ENCODE measurements at places on chromosomes 7 and 10.

DNA sequence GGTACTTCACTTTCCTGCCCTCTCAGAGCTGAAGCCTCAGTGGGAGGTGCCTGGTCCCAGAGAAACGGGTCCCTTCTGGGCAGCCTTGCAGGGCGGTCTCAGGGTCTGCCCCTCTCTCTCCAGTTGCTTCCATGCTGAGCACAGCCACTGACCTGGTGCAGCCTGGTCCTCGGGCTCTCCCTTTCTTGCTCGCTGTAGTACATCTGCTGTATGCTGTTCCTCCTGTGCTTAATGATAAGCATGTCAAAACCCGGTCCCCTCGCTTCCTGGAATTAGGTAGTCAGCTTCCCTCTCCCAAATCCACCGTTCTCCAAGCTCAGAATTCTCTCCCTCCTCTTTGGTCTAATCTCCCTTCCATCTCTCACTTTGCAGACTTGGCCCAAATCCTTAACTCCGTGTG lies 11.0 kb upstream of the HPS1 start:
- DNase-seq: no peak

DNA sequence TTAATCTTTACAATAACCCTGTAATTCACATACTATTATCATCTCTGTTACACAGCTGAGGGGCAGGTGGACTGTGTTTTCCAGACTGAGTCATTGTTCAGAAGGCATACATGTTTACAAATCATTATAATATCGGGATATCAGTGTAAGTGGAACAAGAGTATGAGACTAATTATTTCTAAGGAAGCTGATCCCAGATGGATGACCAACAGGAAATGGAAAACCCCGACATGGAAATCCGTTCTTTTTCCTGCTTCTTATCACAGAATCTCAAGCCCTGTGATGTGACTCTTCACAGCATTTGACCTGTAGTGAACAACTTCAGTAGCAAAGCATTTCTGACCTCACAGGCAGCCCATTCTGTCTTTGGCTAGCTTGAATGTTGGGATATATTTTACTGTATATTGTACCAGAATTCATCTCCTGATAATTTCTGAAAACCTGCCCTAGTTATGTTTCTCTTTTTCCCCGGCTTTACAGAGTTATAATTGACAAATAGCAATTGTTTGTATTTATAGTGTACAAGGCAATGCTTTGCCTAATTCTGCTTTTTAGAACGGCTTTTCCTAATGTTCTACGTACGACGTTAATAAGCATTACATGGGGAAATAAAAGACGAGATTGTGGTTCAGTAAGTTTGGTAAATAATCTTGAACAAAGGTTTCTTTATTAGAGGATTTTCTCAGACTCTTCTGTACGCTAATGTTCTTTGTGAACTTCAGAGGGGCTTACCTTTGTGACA lies 78.6 kb upstream of the SYPL1 start:
- no peak for DNase-seq

DNA sequence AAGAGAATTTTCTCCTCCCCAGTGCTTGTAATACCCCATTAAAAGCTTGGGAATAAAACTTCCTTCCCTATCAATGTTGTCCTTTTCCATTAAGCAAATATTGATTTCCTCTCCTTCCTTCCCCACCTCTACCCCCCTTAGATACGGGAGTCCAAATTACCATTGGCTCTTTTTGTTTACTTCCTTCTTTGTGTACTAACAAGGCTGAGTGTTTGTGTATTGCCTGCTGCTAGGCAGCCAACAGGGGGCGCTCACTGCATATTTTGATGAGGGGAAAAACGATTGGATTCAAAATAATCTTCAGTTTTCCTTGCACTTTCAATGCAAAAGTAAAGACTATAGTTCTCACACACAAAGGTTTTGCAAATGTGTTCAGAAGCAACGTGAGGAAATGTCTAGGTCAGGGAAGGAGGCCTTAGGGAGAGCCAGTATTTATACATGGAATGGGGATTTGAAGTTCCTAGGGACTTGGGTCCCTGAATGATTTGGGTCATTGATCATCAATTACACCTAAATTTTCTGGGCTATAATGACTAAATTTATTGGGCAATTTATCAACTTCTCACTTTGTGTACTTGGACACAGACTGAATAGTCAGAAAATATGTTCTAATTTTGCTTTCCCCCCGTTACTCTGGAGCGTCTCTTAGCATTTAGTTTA lies 23.6 kb upstream of the VPS41 start:
- peak; percentile 79 for DNase-seq

DNA sequence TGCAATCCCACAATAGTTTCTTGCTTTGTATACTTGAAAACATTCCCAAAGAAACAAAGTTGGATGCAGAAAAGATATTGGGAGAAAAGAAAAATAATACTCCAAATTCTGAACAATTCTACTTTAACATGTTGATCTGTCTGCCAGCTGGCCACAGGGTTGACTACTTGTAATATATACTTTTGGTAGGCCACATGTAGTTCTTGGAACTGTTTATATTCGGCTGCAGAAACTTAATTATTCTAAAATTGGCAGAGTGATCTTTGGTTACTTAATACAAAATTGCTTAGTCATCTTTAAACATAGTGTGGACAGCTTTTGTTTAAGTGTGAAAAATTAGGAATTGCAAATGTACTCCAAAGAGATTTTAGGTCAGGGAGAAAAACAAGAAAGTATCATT lies 76.0 kb downstream of the CALD1 start:
- no peak for DNase-seq

DNA sequence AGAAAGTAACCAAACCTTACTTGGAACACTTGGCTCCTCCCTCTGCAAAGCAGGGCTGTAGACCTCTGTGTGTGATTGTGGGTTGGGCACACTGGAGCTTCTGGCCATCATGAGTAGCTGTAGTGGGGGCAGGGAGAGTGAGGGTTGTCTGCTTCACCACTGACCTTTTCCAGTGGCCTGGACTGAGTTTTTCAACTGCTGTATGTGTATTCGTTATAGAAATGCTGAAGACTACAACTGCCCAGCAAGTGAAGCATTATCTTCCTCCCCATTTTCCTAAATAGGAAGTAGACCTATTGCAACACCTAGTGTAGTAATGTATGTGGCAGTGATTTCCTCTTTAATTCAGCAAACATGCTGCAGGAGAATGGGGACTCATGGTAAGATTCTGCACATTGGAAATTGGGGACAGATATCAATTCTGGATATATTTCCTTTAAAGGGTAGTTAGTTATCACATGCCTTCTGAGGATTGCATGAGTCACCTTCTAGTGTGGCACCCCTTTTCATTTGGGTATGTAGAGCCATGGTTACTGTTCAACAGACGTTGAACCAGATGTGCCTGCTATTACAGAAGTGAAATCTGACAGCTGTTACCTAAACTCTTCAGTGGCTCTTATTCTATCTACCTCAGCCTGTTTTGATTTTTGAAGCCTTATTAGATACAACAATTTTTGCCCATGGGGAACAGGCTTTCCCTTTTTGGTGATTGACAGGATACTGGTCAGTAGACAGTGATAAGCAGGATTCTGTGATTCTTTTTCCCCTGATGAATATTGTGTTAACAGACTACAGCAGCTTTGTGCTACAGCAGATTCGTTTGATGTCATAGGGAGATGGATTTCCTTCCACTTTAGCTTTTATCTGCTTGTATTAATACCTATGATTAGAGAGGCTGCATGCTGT lies 130.9 kb downstream of the SND1 start:
- DNase-seq: no peak

DNA sequence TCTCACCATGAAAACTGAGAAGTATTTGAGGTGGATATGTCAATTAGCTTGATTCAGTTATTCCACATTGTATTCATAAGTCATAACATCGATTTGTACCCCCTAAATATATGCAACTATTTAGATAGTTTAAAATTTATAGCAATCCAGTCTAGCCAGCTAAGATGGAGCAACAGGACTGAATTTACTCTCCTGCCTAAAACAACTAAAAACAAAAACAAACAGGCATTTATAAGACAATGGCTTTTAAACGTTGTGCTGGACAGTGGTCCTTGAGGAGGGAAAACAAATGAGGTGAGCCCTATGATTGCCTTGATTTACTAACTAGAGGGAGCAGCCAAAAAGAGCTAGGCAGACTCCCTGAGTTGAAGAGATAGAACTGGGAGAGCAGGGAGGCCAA lies 814 bp upstream of the GPAM start:
- no peak for DNase-seq

Measured in lung (tissue), 17 donors.